ENCODE measurements at places on chromosomes 13 and 19.
A peak's percentile ranks its signal among the peaks of the same experiment; 100 is the strongest.

GRCh38 chr13:71090990-71091389 is 776.0 kb downstream of the DACH1 start:
- DNase-seq = no peak

GRCh38 chr19:14434543-14435319 is 1.6 kb downstream of the PKN1 start:
- no peak for DNase-seq

GRCh38 chr19:2309734-2310362 is 1.9 kb upstream of the LINGO3 start:
- DNase-seq = no peak

DNA sequence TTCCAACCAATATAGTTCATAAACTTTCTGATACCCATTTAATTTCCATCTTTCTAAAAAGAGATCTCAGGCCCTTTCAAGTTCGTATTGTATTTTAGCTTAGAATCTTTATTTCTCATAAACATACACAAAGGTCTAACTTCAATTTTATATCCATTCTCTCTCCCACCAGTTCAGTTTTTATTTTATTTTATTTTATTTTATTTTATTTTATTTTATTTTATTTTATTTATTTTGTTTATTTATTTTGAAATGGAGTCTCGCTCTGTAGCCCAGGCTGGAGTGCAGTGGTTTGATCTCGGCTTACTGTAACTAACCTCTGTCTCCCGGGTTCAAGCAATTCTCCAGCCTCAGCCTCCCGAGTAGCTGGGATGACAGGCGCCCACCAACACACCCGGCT is 552.8 kb downstream of the SLITRK5 start:
- DNase-seq = no peak

GRCh38 chr19:4829001-4829712 is 2.4 kb downstream of the TICAM1 start:
- DNase-seq = peak; percentile 31

- no peak for DNase-seq
Observed at GRCh38 chr19:49318296-49318695, 6.7 kb downstream of the SLC6A16 start.

- no peak for DNase-seq
Observed at GRCh38 chr19:9620842-9621155, 233 bp downstream of the ZNF561 start.

DNA sequence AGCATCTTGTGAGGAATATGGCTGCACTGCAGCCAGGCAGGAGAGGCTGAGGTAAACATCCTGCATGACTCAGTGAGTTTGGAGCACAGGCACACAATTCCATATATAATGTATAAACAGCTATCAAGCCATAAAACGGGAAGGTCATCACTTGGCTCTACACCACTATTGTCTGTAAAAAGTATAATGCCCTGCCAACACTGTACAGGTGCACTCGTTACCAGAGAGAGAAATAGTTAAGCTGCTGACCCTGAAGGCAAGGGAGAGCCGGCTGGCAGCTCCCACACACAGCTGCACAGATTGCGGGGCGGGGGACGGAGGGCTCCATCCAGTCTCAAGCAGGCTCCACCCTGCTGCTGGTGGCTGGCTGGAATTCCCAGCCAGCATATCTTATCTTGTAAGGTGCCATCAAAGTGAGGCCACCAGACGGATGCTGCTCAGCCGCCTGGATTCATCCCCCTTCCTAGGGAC is 668.1 kb downstream of the SLITRK5 start:
- no peak for DNase-seq

DNA sequence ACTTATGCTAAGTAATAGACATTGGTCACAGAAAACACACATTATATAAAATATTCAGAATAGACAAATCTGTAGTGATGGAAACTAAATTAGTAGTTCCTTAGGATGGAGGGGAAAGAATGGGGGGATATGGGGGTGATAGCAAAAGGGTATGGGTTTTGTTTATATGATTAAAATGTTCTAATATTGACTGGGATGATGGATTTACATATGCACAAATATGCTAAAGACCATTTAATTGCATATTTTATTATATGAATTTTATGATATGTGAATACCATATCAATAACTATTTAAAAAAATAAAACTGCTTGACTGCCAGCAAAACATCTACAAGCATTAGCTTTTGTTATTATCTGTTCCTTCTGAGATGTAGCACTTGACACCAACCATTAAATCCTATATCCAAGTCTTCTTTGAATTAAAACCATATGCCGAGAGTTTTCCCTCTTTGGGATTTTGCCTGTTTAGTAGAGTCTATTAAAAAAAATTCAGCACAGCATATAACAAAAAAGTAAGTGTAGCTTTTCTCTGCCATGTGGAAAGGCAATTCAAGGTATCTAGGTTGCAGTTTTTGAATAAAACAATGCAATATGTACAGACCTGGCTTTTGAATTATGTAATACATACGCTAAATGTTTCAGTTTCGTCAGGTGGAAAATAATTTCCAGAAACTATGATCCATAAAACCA is 2584.1 kb upstream of the PCDH20 start:
- no peak for DNase-seq

DNA sequence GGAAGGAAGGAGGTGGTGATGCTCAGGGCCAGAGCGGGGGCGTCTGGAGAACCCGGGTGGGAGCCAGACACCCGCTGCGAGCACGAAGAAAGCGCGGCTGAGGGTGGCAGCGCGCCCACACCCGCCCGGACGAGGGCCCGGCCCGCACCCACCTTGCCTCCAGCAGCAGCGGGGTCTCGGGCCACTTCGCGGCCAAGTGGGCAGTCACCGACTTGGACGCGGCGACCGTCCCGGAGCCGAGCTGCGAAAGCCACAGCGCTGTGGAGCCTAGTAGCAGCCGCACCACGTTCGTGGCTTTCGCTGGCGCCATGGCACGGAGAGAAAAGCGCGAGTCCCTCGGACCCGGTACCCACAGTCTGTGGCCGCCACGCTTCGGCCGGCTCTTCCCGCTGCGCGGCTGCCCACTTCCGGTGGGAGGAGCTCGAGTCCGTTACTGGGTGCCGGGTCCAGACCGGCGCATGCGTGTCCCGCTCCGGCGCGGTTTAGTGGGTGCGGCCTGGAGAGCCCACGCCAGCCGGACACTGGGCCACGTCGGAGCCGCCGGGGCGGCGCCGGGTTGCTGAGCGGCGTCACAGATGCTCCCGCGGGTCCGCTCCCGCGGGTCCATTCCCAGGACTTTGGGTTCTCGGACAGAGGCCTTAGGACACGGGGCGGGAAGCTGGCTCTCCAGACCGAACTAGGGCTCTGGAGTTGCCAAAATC is at the start of gene UGGT2:
Gene UGGT2, minus strand, starts transcription at position 399 of the 701 bp plus-strand sequence. Its CDS starts 89 bp downstream, at position 310.
- no peak for DNase-seq

DNA sequence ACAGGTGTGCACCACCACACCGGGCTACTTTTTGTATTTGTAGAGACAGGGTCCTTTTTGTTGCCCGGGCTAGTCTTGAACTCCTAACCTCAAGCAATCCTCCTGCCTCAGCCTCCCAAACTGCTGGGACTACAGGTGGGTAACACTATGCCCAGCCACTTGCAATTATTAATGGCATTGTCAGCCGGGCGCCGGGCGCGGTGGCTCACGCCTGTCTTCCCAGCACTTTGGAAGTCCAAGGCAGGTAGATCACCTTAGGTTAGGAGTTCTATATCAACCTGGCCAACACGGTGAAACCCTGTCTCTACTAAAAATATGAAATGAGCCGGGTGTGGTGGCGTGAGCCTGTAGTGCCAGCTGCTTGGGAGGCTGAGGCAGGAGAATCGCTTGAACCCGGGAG is 2.7 kb upstream of the MEX3D start:
- no peak for DNase-seq

- DNase-seq = no peak
Observed at GRCh38 chr13:83935566-83935965, 53.3 kb upstream of the SLITRK1 start.

DNA sequence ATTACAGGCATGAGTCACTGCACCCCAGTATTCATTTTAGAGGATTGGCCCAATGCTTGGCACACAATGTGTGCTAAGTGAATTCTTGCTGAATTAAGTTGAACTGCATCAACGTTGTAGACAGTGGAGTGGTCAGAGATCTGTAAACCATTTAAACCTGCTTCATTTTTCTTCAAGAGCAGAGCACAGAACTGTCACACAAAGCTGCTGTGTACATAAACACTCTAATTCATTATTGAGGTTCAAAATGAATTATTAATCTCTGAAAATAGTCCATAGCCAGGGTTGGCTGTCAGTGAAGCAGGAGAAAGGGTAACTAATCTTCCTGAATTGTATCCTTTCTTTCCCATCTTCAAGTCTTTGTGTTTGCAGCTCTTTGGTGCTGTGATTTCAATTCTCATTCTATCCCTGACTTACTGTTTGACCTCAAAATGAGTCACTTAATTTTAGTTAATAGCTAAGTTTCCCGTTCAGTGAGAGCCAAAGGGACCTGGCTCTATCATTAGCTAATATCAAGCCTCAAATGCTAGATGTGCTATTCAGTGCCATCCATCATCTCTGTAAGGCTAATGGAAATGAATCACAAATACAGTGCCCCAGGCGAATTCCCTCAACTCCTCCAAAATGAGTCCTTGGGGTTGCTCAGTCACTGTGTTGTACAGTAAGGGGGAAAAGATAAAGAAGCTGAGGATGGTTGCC is 77.0 kb upstream of the TSC22D1 start:
- no peak for DNase-seq

DNA sequence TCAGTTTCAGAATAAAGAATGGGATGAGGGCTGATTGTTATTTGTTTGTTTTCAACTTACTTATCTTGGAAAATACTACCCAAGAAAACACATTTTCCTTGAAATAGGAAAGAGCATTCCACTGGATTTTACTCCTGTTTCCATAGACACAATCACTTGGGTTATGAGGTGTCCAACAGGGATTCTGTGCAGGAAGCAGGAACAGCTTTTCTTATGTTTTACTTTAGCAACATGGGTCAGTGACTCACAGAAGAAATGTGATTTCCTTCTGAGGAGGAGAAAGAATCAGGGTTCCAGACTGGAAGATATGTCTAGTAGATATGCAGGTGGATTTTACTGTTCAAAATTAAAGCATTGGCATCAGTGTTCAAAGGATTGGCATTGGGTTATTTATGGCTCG is 180.8 kb upstream of the GPC6 start:
- no peak for DNase-seq

GRCh38 chr19:53960886-53961285 is 1.9 kb upstream of the CACNG8 start:
- DNase-seq = no peak

DNA sequence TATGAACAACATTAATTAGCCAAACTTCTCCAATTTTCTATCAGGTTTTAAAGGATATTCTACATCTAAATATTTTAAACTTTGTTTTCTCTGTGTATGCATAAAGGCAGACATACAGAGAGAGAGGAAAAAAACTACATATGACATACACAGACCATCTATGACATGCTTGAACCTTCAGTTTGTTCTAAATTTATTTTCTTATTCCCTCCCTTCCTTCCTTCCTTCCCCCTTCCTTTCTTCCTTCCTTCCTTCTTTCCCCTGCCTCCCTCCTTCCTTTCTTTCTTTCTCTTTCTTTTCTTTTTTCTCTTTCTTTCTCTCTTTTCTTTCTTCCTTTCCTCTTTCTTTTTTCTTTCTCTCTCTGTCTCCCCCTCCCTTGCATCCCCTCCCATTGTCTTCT is 35.8 kb upstream of the CD70 start:
- DNase-seq = no peak

- peak; percentile 22 for DNase-seq
Observed at GRCh38 chr13:39777527-39778061, 122.1 kb downstream of the COG6 start.

DNA sequence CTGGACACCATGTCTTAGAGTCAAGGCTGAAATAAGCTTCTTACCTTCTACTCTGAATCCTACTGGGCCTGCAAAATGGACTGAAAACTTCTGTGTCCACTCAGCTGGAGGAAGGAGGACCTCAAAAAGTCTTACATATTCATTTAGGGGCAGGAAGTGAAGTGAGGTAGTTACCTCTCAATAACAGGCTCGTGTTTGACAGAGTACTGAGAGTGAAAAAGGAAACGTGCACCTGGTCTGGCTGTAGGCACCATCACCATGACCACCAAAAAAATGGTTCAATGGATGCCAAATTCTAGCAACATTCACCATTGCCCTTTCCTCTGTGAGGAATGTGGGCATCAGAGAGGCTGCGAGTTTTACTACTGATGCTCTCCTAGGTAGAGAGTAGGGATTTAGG is 176.2 kb downstream of the RFC3 start:
- no peak for DNase-seq

DNA sequence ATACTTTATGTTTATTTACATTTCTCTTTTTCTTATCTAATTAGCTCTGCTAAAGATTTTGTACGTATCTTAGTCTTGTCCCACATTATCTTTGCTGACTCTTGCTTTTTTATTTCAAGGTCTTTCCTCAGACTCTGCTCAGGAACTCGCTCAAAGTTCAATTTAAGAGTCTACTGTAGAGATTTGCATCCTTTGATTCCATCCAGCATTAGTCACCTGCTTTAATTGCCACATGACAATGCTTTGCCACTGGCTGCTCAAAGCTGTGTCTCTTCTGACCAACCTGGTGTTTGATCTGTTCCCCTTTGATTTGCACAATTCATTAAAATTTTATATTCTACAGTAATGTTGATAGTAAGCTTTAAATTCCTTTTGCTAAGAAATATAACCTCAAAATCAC is 157.9 kb upstream of the FREM2 start:
- DNase-seq = no peak

- DNase-seq = peak; percentile 87
Observed at GRCh38 chr13:99215184-99215830, 14.7 kb downstream of the UBAC2 start.

GRCh38 chr19:38517321-38517720 is 83.8 kb downstream of the RYR1 start:
- no peak for DNase-seq

DNA sequence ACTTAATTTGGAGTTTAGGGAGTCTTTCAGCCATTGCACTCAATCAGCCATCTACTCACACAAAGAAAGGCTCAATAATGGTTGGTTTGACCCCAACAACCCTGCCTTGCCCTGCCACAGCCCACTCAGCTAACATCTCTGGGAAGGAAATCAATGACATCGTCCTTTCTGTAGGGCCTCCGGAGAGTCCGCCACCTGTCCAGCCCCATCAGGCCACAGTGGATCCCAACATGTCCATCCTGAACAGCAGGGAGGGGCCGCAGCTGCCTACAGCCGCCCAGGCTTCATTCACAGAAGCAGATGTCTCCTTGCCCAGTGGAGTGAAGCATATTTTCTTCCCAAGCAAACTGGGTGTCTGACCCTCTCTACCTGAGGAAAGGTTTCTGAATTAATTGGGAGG is 4.2 kb upstream of the CDX2 start:
- DNase-seq = no peak

DNA sequence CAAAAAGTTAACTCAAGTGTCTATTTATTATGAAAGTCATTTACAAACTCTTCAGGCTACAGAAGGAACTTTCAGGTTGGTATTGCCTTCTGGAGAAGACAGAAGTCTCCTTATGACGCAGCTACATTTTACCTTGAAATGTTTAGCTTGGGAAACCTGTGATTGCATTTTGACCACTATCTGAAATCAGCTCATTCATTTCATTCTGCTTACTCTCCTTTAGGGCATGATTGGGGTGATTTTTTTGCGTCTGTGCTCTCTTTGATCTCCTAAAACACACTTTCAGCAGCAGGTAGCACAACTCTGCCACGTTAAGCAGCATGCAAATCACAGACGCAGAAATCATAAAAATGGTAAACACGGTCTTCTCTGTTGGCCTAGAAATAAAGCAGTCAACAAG is 9.6 kb downstream of the GJB6 start:
- no peak for DNase-seq
